IPS DF 6.9 (cell line): ENCODE measurements at places on chromosomes 11 and 22.

GRCh38 chr11:120709808-120710207 lies 198.3 kb downstream of the GRIK4 start:
- DNase-seq = no peak
- H3K27ac ChIP-seq = no peak overlapping the region
- no peaks in the 10 kb centered on the region for H3K27me3 ChIP-seq

GRCh38 chr11:1508986-1509385 lies 22.4 kb upstream of the MOB2 start:
- H3K27ac ChIP-seq = no peak overlapping the region
- peaks cover 5% of the 10 kb centered on the region for H3K4me1 ChIP-seq
- H3K4me3 ChIP-seq = no peak overlapping the region
- H3K27me3 ChIP-seq = no peaks in the 10 kb centered on the region
- H3K36me3 ChIP-seq = no peaks in the 10 kb centered on the region

DNA sequence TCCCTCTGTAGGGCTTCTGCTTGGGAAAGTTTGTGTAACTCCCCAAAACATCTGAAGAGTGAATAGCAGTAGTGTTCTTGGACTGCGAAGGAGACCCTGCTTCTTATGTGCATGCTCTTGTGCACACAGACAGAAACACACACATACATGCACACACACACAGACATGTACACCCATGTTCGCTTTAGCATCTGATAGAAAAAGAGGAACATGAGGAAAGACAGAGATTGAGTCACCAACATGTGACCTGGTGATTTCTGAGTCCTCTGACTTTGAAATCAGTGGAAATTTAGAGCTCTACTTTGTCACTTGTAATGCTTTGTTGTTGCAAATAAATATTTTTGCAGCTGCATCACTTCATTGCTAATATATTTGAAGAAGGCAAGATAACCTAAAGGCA lies 23.8 kb downstream of the CD44 start:
- no peak for DNase-seq
- no peaks in the 10 kb centered on the region for H3K36me3 ChIP-seq
- H3K27ac ChIP-seq = no peak overlapping the region
- H3K4me1 ChIP-seq = peaks cover 1% of the 10 kb centered on the region; the same call in 1 of the 2 replicates
- no peak overlapping the region for H3K4me3 ChIP-seq

- DNase-seq = no peak
- no peak overlapping the region for H3K4me3 ChIP-seq
- no peaks in the 10 kb centered on the region for H3K36me3 ChIP-seq
- H3K4me1 ChIP-seq = no peaks in the 10 kb centered on the region
- H3K27me3 ChIP-seq = no peaks in the 10 kb centered on the region
- H3K27ac ChIP-seq = no peak overlapping the region
Measured at GRCh38 chr22:35947794-35948425, 80.7 kb downstream of the RBFOX2 start.

DNA sequence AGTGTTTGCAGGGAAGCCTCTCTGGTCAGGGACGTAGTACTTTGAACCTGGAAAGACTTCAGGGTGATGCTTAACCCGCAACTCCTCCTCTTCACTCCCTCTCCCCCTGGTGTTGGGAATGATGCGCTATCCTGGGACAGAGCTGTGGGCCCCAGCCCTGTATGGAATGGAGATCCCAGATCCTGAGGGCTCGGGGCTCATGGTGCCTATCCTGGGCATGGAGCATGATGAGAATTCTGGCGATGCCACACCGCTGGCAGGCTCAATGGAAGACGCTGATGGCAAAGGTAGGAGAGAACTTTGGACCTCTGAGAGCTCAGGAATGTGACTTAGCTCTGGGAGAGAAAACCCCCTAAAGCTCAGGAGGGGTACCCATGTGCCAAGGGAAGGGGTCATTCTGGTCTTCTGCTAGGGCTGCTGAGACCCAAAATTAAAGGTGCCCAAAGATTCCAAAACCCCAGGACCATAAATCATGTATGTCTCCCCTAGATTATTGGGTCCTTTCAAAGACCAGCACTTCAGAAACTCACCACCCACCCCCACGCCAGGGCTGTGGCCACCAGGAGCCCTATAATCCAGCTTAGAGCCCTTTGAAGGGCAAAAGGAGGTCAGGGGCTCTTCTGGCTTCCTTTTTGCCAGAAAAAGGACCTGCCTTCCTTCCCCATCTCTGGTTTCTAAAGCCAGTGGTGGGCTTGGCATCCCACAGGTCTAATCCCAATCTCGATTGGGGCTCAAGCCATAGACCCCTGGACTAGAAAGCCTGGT lies 52.5 kb downstream of the BTG4 start:
- H3K27ac ChIP-seq = no peak overlapping the region
- H3K4me1 ChIP-seq = peaks cover 4% of the 10 kb centered on the region; the same call in 1 of the 2 replicates
- no peak overlapping the region for H3K4me3 ChIP-seq
- no peaks in the 10 kb centered on the region for H3K36me3 ChIP-seq

DNA sequence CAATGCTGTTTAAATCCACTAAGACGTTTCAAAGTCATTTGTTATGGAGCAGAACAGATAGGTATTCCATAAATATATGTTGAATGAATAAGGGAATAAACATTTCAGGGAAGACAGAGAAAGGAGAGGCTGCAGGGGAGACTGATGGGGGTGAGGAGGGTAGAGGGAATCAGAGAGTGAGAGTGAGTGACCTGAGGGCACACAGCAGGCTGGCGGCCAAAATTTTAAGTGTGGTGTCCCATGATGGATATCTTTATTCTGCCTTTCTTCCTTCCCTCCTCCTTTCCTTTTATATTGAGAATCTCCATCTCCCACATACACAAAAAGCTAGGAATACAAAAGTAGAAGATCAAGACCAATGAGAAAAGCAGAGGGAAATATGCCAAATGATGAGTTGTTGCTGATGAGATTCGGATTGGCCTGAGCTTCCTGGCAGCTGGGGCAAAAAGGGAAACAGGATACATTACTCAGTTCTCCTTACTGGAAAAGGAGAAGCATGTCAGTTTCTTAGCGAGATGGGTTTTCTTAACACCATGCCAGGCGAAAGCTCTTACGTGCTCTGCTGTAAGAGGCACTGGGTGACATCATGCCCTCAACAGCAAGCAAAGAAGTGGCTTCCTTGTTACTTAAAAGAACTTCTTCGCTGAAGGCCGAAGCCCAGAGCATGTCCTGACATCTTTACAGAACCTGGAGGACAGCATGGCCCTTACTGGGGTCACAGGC lies 11.2 kb upstream of the CYTH4 start:
- H3K27me3 ChIP-seq = no peaks in the 10 kb centered on the region
- no peak overlapping the region for H3K27ac ChIP-seq
- no peaks in the 10 kb centered on the region for H3K36me3 ChIP-seq
- no peak for DNase-seq

- H3K4me1 ChIP-seq = peaks cover 9% of the 10 kb centered on the region
- no peak for DNase-seq
- no peaks in the 10 kb centered on the region; the same call in 1 of the 2 replicates for H3K36me3 ChIP-seq
- no peak overlapping the region for H3K4me3 ChIP-seq
Measured at GRCh38 chr22:20204311-20204710, 53.5 kb upstream of the CCDC188 start.
